IMR-90 (cell line): ENCODE measurements at places on chromosomes 16 and 17. TPM values are rescaled to one million over a fixed set of nuclear protein-coding genes. Genes with fewer than 3 reads are reported as not detected.

CHST4 gene
- under 0.01 TPM in 1 of 2 replicates, not detected in the other for total RNA-seq

OTOA gene
- total RNA-seq = not detected in 2 replicates

SNX20 gene
- total RNA-seq = not detected in 2 replicates

SCN4A gene
- total RNA-seq = not detected in 2 replicates

NOG gene
- 11.7 and 13.1 TPM in 2 replicates for total RNA-seq

GRCh38 chr17:58005031-58005727, 1.9 kb downstream of the SRSF1 start:
- DNase-seq = peak; percentile 27

GRCh38 chr16:84663433-84664101, 15.3 kb downstream of the KLHL36 start:
- no peak for DNase-seq

- DNase-seq = no peak
These were observed 32.9 kb downstream of the SMYD4 start for GRCh38 chr17:1796800-1797199.

DNA sequence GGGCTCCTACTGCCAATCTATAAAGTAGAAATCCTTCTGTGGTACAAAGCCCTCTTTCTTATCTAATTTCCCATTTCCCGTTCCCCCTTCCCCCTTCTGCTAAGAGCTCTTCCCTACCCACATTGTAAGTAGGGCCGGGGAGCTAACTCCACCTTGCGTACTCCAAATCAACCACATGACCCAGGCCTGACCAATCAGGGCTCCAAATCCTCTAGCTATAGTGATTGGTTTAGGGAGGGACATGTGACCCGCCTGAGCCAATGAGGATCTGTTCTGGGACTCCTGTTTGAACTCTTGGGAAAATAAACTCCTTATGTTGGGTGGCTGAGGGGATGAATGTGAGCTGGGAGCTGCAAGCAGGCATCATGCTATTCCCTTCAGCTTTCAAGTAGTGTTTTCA, 40.9 kb upstream of the MEOX1 start:
- DNase-seq = no peak

GRCh38 chr16:54493594-54493993, 207.0 kb upstream of the IRX3 start:
- DNase-seq = no peak

DNA sequence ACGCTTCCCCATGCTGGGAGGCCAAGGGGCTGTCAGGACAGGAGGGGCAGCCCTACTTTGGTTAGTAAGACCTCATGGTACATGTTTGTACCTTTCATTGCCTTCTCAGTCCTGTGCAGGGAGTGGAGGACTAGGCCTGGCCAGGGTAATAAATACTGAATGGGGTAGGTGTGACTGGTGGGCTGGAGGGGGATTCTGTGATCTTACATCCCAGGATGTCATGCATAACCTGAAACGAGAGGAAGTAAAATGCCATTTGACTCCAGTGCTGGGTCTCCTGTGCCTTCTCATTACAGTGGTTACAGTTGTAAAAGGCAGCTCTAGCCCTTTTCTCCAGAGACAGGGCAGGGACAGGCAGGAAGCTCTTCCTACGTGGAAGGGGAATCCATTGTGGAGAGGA, 138.2 kb downstream of the AATF start:
- no peak for DNase-seq

DNA sequence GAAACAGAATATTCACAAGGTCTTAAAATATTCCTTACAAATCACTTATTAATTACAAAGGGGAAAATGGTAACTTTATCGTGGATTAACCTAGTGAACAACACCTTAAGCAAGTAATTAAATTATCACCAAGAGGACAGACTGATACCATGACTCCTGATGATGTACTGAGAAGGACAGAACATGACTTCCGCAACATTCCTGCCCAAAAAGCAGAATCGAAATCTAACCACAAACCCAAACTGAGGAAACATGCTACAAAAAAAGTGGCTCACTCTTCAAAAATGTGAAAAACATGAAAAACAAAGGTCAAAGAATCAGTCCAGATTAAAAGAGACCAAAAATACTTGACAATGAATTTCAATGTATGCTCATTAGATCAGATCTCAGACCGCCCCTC, 151.5 kb downstream of the AATF start:
- no peak for DNase-seq

DNA sequence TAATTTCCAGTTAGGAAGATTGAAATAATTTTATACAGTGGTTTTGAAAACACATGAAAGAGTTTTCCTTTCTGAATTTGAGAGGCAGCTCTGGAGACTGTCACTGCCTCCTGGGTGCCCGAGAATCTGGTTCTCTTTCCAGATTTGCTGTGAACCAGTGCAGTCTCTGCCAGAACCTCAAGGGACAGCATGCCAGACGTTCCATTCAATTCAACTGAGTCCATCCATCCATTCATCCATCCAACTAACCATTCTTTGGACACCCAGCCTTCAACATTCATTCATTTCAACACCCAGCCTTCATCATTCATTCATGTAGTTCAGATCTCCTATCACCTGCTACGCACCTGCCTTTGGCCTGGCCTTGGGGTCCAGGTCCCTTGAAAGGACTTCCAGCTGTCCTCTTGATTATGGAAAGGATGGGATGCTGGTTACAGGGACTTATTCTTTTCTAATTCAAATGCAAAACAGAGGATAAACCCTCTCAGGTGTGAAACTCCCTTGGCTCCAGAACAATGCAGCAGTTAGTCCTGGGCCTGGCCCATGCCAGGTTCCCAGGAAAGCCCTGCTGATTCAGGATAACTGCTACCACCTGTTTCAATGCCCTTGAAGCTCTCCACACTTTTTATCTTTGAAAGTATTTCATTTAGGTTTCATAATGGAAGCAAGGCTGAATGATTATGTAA, 68.7 kb downstream of the WSCD1 start:
- no peak for DNase-seq

DNA sequence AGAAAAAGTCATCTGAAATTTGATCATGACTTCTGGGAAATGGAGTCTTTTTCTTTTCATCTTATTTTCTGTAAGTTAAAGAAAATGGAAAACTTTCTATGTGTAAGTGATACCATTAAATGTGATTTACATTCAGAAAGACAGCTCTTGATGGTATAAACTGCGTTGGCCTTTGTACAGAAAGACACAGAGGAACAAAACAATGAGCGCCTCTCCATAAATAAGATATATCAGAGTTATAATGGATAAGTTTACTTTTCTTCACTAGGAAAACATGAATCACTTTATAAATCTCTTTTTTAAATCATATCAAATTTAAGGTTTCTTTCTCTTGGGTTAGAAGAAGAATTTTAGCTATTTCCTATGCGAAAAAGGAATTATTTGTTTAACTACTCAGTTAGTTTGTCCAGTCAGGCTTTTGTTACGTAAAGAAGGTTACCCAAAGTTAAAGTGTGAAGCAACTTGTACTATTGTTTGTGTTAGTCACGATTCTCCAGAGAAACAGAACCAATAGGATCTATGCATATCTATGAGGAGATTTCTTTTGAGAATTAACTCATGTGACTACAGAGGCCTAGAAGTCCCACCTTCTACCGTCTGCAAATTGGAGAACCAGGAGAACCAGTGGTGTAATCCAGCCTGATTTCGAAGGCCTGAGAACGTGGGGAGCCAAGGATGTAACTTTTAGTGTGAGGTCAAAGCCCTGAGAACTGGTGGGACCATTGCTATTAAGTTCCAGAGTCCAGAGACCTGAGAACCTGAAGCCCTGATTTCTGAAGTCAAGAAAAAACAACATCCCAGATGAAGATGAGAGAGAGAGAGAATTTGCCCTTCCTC, 295.4 kb upstream of the KCNJ16 start:
- peak; percentile 90 for DNase-seq

DNA sequence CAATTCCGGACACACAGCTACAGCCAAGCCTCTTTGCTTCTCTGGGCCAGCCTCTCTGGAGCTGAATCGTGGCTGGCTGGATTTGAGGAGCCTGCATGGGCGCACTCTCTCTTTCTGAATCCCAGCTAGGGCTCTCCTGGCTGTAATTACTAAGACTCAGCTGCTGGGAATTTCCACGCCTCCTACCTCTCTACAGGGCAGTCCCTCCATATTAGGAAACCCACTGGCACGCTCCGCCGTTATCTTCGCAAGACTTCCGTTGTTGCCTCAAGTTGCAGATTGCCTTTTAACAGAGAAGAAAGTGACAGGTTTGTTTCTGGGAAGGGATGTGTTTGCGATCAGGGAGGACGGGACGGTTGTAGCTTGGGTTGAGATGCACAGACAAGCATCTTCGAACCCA, 188.4 kb upstream of the NLRP1 start:
- peak; percentile 37 for DNase-seq

DNA sequence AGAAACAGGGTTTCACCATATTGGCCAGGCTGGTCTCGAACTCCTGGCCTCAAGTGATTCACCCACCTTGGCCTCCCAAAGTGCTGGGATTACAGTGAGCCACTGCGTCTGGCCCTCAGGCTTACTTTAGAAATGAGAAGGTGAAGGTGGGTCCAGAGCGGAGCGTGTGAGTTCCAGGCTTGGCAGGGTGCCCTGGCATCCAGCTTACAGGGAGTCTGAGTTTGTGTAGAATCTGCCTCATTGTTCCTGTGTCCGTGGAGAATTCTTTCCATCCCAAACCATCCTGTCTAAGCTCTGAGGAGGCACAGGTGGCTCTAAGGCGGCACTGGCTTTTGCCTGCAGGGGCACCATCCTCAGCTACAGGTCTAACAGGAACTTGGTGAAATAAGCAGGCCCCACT, 50.6 kb downstream of the RAB11FIP3 start:
- DNase-seq = no peak

DNA sequence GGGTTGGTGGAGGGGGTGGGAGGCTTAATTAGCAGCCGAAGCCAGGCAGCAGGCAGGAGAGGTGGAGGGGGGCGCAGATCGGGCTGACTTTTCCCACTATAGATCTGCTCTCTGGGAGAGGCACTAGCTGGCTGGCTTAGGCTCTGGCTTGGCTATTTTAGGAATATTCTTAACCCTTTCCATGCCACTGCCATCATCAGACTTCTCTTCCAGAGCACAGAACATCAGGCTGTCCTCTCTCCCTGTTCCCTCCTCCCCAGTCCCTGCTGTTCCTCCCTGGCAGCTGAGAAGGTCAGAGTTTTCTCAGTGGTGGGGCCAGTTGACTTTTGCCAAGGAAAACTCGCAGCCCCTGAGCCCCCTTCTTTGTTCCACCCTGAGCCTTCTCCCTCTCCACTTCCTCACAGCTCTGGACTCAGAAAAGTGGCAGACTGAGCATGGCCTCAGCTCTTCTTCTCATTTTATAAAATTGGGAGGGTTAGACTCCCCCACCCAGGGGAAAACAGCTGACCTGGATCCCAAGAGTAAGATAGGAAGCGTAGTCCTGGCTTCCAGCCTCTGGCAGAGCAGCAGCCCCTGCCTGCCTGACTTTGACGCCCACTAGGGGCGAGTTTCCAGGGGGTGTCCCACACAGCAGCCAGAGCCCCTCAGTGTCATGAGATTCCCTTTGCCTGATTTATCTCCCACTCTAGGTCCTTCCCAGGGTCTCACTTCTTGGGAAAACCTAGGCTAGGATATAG, 9.9 kb upstream of the C1QL1 start:
- DNase-seq = no peak

DNA sequence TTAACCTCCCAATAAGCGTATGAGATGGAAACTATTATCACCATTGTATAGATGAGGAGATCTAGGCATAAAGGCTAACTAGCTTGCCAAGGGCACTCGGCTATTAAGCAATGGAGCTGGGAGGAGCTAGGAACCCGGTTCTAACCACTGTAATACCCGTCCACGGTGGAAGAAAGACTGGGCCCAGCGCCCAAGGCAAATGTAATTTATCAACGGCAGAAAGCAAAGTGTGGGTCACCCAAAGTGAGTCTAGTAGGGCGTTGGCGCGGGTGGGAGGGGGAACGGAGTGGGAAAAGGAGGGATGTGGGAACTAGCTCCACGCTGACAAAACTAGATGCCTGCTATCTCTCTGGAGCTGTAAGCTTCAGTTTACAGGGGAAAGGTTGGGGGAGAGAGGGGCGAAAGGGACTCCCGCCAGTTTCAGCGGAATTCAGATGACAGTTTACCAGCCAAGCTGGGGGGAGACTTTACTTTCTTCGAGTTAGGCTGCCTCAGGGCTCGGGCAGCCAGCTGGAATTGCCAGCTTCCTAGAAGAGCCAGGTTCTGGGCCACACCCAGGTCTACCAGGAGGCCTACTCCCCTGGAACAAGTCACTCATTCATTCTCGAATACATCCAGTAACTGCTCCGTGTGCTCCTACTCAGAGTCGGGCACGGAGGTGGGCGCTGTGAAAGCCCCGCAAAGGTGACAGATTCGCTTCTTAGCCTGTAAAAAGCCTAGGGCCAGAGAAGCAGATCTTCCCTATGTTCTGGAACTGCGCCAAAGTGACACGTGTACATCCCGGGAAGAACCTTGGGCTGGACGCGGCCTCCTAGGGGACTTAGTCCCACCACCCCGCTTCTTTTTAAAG, 837 bp downstream of the LRRC59 start:
- peak; percentile 56 for DNase-seq
